ENCODE measurements at places on chromosomes 12 and 14. TPM values are rescaled to one million over a fixed set of nuclear protein-coding genes. Genes with fewer than 3 reads are reported as not detected.

GRCh38 chr12:53985994-53986685 lies 1.2 kb downstream of the HOXC10 start:
- no peak for DNase-seq

Gene TMEM229B
- 0.08 TPM for total RNA-seq

GRCh38 chr14:24814944-24815343 lies 181.0 kb upstream of the GZMB start:
- DNase-seq = no peak

- peak; percentile 33 for DNase-seq
Measured at GRCh38 chr12:42021469-42021868, 123.2 kb downstream of the GXYLT1 start.

GRCh38 chr14:76090616-76091391 lies 60.9 kb upstream of the GPATCH2L start:
- peak; percentile 22 for DNase-seq

Gene GZMB
- not detected for total RNA-seq

Gene MMP17
- 6.3 TPM for total RNA-seq
